Foreskin fibroblast (primary cell): ENCODE measurements at places on chromosomes 12 and 14.

GRCh38 chr12:67647799-67648520, 585 bp upstream of the DYRK2 start:
- DNase-seq = peak; percentile 90

- peak; percentile 86 for DNase-seq
These were observed 220.3 kb downstream of the FBXL14 start for GRCh38 chr12:1373901-1374735.

- DNase-seq = no peak
These were observed 147.5 kb upstream of the AVPR1A start for GRCh38 chr12:63298386-63298930.

- peak; percentile 75 for DNase-seq
These were observed 14.9 kb upstream of the POLR3B start for GRCh38 chr12:106342397-106343213.

DNA sequence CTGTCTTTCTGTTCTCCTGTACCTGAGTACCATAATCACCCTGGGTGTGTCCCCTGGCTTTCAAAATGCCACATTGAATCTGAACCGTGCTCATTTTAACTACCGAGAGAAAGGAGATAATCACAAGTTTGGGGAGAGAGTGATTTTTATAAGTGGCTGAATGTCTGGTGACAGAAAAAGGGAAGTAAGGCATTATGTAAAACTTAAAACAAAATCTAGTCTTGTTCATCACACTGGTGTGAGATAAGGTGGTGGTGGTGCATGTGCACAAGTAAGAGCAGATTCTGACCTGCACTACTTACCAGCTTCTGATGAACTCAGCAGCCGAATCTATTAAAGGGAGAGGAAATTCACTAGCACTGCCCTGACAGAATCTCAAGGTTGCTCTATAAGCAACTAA, 56.3 kb downstream of the SPPL3 start:
- DNase-seq = no peak
